ENCODE measurements at places on chromosomes 13 and 19.

DNA sequence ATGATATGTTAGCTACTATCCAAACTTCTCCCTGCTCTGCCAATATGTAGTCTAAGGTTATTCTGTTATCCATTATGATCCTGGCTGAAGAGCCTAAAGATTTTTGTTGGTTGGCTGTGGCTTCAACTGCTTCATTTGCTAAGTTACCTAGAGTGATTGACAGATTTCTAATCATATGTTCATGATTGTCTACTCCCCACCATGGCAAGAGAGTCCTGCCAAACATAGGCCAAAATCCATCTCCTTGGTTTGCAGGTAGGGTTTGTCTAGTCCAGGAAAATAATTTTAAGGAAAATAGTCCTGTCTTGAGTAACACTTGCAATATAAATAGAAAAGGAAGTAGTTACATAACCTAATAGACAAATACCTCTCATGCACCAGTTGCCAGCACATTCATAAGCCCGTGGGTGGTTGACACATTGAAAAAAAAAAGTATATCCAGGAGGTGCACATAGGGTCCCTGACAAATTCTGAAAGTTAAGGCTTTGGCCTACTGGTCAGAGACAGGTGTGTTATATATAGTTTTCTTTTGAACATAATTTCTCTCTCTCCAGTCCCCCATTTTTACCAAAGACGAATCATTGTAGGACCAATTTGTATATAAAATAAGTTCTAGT, 5.4 kb upstream of the CBY2 start:
- no peak for DNase-seq

- DNase-seq: no peak
Measured at GRCh38 chr13:111397202-111397880, 76.9 kb downstream of the TEX29 start.

DNA sequence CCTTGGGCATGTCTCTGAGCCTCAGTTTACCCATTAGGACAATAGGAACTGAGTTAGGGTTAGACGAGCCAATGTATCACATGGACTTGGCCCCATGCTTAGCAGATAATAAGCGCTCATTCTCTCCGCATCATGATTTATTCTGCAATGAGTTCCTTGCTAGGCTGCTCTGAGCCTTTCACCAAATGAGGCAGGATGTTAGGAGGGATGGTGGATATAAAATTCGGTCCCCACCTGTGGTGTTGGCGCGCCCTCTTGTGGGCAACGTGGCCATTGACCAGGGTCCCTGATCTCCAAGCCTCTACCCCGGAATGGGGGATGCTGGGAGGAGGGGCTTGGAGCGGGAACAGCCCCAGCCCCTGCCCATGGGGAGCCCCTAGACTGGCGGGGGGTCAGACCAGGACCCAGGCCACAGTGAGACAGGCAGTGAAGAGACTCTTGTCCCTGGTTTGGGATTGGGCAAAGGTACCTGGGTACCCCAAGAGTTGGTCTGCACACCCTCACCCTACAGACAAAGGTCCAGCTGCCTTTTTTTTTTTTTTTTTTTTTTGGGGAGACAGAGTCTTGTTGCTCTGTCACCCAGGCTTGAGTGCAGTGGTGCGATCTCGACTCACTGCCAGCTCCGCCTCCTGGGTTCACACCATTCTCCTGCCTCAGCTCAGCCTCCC, 43.9 kb downstream of the CERS4 start:
- peak; percentile 25 for DNase-seq

- DNase-seq: no peak
Measured at GRCh38 chr13:32311188-32311897, 3.8 kb downstream of the ZAR1L start.

DNA sequence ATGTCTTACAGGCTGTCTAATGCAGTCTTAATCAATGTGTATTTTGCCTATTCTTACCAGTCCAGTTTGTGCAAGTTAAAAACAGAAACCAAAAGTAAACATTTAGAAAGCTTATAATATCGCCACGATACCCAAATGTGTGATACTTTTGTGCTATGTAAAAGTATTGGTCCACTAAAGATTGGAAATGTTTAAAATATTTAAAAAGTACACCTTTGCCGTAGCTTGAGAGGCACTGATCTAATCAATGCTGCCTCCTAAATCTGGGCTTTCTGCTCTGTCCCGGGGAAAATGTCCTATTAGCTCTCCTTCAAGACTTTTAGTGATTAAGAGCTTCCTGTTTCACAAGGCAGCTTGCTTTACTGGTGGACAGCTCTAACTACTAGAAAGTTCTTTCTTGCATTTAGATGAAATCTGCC, 64.7 kb downstream of the DNAJC15 start:
- DNase-seq: no peak

- no peak for DNase-seq
Measured at GRCh38 chr19:49212016-49212701, 54.6 kb downstream of the TRPM4 start.

DNA sequence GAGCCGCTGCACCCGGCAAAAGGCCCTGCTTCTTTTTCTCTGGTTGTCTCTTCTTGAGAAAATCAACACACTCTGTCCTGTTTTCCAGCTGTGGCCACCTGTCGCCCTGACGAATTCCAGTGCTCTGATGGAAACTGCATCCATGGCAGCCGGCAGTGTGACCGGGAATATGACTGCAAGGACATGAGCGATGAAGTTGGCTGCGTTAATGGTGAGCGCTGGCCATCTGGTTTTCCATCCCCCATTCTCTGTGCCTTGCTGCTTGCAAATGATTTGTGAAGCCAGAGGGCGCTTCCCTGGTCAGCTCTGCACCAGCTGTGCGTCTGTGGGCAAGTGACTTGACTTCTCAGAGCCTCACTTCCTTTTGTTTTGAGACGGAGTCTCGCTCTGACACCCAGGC, 17.2 kb downstream of the LDLR start:
- DNase-seq: no peak

DNA sequence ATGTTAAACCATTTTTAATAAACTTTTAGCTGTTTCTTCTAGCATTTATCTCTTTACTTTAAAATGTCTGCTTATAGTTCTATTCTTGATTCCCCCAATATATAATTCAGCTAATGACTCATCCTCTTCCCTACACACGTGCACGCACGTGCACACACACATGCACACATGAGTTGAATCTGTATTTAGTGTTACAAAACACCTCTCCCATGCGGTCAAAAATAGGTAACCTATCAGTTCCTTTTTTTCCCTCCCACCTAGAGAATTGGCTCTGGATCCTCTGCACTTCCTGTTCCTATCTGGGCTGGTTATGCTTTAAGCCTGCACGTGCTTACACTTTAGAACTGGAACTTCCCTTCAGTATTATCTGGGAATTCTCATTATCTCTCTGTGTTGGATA, 144.1 kb downstream of the PAN3 start:
- no peak for DNase-seq

GRCh38 chr19:33125929-33126388, 6.0 kb upstream of the WDR88 start:
- DNase-seq: peak; percentile 25

DNA sequence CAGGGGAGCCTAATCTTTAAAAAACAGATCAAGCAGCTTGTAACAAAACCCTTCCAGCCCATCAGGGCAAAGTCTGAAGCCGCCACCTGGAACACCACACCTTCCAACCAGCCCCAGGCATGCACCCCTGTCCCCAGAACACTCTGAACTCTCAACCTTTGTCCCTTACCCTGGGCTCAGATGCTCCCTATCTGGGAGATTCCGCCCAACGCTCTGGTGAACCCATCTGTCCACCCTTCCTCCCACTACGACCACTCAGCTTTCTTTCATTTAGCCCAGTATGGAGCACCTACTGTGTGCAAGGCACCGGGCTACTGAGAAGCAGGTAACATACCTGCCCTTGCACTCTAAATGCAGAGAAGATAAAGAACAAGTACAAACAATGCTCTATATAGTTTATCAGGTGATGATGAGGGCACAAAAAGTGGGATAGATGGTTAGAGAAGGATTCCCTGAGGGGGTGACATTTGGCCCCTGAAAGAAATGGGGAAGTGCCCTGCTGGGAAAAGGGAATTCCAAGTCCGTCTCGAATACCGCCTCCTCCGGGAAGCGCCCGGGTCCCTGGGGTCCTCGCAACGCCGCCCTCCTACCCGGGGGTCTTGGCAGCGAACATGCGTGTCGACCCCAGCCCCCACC, 629 bp downstream of the PEPD start:
- DNase-seq: no peak

DNA sequence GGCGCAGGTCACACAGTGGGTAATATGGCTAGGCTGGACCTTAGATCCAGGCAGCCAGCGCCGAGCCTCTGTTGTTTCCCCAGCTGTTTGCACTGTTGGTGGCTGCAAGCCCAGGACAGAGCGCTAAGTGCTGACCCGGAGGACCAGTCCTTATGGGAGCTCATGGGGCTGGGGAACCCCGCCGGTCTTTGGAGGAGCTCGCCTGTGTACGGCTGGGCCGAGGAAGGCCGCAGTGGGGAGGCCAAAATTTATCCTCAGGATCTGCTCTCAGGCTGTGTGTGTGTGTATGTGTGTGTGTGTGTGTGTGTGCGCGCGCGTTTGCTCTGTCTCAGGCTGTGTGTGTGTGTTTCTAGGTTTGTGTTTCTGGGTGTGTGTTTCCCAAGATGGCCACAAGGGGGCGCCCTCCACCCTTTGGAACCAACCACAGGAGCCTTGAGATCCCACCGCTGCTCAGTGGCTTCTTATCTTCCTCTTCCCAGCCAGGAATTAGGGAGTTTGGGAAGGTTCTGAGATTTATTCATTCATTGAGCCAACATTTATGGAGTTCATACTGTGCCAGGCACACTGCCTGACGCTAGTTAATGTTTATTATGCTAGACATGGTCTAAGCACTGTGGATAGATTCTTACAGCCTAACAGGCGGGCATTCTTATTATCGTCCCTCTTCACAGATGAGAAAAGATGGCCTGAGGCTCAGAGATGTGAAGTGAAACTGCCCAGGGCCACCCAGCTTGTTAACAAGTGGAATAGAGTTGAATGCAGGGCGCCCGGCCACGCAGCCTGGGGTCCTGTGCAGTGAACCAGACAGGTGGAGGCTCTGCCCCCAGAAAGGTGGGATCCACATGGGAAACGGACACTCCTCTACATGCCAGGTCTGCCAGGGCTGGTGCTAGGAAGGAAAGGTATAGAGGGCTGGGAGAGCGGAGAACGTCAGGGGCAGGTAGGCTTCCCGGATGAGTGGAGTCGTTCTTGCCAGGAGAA, 13.0 kb downstream of the PGLYRP1 start:
- DNase-seq: no peak

DNA sequence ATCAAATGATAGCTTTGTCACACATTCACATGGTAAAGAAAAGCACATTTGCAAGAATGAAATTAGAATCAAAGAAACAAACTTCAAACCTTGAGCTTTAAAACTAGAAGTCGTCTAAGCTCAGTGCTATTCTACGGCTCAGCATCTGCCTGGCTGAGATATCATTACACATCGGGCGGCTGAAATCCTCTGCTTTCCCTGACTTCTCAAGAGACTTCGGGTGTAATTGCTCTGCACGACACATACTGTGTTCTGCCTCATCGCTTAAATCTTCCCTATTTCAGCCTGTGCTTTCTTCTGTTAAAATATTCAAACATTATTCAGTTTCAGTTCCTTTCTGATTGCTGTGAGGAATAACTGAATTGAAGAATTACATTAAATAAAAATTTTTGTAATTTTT, 265.3 kb downstream of the NALCN start:
- no peak for DNase-seq

DNA sequence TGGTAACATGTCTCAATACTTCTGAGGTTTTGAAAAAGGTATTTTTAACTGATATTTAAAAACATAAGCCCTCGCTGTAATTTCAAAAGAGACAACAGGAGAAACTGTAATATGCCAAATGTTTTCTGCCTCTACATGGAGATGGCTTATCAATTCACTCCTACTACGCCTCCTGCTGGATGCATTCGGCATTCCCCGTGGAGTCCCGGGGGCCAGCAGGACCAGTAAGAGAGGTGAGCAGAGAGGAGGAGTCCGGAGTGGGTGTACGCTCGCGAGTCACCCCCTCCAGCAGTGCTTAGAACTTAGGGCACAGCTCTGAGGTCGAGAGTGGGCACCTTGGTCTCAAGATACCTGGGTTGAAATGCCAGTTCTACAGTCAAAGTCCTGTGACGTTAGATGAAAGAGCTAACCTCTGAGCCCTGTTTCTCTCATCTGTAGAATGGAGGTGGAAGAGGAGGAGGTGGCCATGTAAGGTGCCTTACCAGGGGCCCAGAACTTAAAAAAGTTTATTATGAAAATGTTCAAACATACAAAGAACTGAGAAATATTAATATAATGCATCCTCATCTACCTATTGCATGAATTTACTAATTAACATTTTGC, 110.2 kb downstream of the STK24 start:
- no peak for DNase-seq

GRCh38 chr13:25702386-25702785, 330.6 kb downstream of the ATP8A2 start:
- no peak for DNase-seq
